CD14-positive monocyte (primary cell): ENCODE measurements at places on chromosomes 6 and 20.

GRCh38 chr6:139016337-139017213 is 12.0 kb upstream of the ABRACL start:
- DNase-seq, result peak; percentile 20

DNA sequence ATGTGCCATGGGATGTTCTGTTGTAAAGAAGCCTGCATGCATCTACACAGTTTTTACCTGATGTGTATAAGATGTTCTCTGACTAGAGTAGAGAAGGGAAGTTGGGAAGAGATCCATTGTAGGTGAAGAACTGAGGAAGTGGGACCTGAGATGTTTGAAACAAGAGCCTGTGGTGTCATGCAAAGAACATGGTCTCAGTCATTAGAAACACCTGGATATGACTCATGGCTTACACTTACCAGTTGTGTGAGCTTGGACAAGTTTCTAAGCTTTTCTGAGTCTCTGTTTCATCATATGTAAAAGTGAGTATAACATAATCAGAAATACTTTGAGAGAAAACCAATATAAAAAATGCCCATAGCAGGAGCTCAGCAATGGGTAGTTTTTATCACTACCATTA is 51.9 kb upstream of the SEC63 start:
- DNase-seq, result no peak

DNA sequence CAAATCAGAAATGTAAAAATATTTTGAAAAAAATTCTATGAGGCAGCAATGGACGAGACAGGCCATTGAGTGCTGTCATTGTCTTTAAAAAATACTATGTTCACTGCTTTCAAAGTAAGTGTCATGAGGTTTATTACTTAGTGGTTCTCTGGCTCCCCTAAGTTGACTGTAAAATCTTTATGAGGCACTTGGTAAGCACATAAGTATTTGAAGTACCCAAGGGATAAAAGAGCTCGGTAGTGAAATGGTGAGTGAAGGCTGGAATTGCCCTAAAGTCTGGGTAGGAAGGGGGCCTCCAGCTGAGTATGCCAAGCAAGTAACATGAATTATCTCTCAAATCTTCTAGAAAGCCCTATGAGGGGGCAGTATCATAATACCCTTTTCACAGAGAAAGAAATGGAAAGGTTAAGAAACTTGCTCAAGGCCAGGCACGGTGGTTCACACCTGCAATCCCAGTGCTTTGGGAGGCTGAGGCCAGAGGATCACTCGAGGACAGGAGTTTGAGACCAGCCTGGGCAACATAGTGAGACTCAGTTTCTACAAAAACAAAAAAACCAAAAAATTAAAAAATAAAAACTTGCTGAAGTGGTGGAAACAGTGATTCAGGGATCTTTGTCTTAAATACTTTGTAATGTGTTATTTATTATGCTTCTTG is 5.5 kb upstream of the CTCFL start:
- DNase-seq, result no peak

DNA sequence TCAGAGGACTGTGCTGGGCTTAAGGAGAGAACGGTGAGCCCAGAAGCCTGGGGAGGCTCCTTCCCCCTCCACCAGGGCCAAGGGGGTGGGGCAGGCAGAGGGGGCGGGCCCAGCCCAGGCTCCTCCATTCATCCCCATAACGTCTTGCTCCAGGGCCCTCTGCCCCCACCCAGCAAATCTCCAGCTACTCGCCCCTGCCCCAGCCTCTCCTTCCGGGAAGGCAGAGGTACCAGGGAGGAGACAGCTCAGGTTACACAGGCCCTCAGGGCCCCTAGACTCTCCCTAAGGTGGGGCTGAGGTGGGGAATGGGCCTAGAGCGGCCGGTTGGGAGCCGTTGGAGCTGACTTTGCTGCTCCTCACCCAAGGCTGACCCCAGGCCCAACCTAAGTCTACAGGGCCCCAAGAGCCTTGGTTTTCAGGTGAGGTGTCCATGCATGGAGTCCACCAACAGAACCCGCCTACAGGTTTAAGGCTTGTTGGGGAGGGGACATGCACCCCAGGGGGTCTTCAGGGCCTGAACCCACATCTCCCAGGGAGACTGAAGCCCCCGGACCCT is 1.2 kb downstream of the LAMA5 start:
- no peak for DNase-seq

GRCh38 chr20:30484749-30485070 is 772.8 kb upstream of the DEFB115 start:
- no peak for DNase-seq

DNA sequence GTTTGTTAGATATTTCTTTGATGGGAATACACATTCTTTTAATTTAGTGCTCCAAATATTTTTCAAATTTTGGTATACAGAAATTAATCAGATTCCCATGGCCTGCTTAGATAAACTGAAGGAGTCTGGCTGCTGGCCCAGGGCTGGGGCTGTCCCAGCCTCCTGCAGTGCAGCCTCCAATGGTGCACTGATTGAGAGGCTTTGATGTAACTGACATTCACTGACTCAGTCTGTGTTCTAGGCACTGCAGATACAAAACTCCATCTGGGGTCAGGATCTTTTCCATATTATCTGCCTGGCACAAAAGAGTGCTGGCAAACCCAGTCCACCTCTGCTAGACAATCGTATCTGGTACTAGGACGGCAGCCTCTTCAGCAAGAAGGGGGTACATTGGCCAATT is 64.8 kb downstream of the GRIK2 start:
- no peak for DNase-seq

DNA sequence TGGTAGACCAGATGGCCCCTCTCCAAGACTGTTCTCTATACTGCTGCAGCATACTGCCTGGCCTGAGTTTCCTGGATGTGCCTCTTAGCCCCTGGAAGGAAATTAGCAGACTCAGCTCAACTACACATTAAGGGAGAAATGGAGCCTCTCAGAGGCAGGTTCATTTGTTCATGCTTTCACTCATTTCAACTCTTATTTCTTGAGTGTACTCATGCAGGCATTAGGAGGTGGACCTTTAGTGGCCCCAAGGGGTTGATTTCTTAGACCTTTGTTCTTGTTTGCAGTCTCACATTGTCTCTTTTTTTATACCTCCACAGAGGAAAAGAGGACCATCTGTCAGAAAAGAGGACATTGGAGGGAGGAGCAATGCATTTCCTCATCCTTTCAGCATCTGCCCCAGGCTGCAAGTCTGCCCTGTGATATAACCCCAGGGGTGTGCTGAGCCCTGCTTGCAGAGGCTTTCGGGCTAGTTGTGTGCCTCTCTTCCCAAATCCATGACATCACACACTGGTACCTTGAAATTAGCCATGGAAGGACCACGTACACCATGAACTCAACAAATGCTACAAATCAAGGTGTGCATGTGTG is 456.2 kb downstream of the CD83 start:
- no peak for DNase-seq

DNA sequence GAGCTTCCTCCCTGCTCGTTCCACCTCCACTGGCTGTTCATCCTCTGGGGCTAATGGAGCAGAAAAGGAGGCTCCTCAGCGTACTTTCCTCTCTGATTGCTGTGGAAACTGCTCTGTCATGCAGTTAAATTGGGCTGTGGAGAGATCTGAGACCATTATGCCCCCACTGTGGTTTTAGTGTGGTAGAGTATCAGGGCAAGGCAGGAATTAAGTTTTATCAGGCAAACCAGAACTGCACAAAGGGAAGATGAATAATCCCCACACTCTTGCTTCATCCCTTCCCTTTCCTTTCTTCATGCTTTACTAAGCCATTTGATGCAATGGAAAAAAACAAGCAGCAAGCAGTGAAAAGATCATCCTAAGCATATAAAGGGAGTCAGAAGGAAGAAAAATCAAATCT is 11.9 kb upstream of the ME1 start:
- peak; percentile 46 for DNase-seq

DNA sequence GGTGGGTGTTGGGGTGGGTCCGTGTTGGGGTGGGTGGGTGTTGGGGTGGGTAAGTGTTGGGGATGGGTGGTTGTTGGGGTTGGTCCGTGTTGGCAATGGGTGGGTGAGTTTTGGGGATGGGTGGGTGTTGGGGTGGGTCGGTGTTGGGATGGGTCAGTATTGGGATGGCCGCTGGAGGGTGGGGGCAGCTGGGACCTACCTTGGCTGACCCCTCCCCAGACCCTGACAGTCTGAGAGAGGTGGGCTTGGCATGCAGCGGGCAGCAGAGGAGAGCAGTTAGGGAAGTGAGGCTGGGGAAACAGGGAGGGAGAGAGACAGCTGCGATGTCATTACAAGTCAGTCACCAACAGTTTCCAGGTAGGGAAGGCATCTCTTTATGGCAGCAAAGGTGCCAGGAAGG is 23.1 kb upstream of the GATA5 start:
- no peak for DNase-seq

GRCh38 chr20:56967916-56968315 is 298.5 kb downstream of the BMP7 start:
- no peak for DNase-seq

GRCh38 chr20:58402827-58403226 is 13.8 kb downstream of the VAPB start:
- DNase-seq, result no peak

- DNase-seq, result no peak
Observed at GRCh38 chr6:148805777-148806176, 58.9 kb downstream of the UST start.

GRCh38 chr6:137089305-137089704 is 44.5 kb upstream of the IL20RA start:
- no peak for DNase-seq

DNA sequence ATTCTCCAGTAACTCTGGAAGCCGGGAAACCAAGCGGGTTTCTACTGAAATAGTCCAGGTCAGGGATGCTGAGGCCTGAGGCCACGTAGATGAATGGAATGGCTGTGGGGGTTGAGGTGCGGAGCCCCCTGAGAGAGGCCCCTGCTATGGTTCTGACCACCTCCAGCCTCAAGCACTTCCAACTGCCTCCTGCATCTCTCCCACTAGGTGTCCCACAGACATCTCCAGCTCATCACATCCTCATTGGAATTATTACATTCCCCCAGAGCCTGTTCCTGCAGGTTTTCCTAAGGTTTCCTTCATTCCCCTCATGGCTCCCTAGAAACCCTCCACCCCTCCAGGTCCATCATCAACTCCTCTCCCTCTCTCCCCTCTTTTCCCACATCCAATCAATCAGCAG is 48.7 kb downstream of the UNC5CL start:
- DNase-seq, result no peak

GRCh38 chr20:63194007-63194796 is 21.7 kb downstream of the YTHDF1 start:
- no peak for DNase-seq

- no peak for DNase-seq
Observed at GRCh38 chr6:10266061-10266460, 148.8 kb downstream of the TFAP2A start.

DNA sequence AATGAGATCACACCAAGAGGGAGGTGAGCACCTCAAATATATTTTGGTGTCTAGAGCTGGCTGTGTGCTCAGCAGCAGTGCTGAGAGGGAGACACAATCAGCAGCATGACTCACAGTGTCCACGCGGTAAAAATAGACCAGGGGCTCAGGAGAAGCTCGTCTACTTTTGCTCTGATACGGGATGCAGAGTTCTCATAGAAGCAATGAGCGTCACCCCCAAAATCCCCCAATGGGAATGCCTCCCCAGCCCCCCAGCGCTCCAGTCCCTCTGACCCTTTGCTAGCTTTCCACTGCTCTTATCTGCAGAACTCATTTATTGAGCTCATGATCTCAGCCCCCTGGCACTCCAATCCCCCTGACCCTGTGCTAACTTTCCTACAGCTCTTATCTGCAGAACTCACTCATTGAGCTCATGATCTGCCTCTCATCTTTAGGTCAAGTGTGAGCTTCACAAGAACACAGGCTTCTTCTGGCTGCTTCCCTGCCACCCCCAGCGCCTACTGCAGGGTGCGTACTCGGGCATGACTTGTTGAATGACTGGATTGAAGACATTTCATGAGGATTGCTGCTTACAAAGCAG is 34.0 kb downstream of the SYNDIG1 start:
- no peak for DNase-seq

DNA sequence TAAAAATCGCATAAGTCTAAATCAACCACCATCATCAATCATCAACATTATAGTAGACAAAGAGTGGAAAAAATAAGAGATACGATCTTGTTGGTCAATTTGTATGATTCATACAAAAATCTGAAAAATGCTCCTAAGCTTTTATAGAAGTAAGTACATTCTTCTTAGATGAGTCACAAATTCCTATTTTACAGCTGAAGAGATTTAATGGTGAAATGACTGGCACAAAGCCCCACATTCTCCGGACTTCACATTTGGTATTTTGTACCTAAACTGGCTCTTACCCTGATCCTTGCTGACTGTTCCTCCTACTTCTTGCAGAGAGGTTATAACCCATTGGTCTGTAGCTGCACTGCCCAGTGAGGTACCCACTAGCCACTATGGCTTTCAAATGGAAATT is 29.9 kb upstream of the PREP start:
- DNase-seq, result no peak

DNA sequence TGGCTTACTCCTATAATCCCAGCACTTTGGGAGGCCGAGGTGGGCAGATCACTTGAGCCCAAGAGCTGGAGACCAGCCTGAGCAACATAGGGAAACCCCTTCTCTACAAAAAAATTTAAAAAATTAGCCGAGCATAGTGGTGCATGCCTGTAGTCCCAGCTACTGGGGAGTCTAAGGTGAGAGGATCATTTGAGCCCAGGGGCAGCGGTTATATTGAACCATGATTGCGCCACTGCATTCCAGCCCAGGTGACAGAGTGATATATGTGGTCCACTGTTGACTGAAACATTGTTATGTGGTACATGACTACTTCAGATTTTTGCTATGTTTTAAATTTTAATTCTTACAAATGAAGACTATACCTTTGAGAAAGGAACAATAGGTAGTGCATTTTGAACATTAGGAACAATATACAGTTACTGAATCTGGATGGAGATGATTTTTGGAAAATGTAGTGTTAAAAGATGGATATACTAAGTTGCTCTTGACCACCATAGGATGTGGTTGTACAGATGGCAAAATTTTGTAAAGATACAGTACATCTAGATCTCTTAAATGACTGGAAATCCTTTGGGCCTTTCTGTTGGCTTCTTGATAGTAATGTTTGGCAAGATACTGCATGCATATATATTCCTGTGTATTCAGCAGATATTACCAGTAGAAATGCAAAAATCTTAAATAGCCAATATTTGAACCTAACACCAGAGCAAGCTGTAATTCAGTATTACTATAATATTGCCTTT is 35.9 kb downstream of the MAPK14 start:
- no peak for DNase-seq
